ENCODE measurements at places on chromosomes 4 and X.
A peak's percentile ranks its signal among the peaks of the same experiment; 100 is the strongest.

DNA sequence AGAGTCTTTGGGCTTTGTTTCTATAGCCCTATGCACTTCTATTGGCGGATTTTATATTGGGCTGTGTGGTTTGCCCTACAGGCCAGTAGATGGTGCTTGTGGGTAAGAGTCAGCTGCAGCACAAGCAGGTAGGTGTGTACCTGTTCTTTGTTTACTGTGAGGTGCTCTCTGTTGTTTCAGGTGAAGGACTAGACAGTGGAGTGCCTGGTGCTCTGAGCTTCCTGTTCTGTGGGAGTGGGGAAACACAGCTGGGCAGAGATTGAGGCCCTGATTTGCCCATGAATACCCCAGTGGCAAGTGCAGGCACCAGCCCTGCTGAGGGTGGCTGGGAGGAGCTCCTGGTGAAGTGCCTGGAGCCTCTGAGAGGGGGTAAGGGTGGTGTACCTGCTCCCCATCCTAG, 26.3 kb upstream of the UCP1 start:
- DNase-seq, result peak; percentile 58

GRCh38 chrX:72620550-72621145, 48.0 kb upstream of the HDAC8 start:
- no peak for DNase-seq

DNA sequence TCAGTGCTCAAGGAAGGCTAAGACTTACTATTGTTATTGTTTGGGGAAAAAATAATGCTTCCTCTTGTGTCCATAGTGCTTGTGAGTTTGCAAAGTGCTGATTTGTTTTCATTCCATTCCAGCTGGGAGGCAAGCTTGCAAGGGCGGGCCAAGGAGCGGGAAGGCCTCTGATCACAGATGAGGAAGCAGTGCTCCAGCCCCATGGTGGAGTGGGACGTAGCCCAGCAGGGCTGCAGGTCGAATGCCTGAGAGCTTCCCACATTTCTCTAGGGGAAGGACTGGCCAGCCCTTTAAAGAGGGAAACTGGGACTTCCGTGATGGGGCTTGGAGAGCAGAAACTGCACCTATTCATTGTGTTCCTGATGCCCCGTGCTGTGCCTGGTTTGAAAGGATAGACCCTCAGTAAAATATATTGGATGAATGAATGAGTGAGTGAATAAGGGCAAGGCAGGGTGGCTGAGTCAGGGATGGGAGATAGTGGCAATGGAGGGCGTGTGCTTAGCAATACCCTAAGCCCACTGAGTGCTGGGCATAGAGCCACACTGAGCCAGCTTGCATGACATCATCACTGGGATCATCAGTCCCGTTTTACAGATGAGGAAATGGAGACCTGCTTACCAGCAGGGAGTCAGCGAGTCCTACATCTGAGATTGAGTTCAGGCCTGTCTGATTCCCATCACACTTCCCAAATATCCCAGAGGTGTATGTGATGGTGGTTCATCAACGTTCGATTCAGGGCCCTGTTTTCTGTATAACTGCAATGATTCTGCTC, 17.9 kb upstream of the NSG1 start:
- no peak for DNase-seq

DNA sequence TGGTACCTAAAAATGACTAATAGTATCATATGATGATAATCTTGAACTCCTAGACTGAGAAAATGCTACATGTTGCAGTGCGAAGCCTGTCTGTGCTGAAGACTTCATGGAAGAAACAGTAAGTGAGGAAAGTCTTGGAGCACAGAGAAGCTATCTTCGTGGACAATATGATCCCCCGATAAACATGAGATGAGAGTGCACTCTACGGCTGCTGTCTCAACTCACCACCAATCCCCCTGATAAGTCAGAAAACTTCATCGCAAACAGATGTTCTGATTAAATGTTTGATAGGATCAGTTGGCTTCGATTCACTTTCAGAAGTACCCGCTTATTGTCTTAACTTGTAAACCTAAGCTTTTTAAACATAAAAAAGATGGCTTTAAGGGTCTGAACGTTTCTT, 130.2 kb downstream of the ELOVL6 start:
- DNase-seq, result no peak

- DNase-seq, result no peak
Observed at GRCh38 chrX:7283741-7284140, 135.8 kb upstream of the PUDP start.

DNA sequence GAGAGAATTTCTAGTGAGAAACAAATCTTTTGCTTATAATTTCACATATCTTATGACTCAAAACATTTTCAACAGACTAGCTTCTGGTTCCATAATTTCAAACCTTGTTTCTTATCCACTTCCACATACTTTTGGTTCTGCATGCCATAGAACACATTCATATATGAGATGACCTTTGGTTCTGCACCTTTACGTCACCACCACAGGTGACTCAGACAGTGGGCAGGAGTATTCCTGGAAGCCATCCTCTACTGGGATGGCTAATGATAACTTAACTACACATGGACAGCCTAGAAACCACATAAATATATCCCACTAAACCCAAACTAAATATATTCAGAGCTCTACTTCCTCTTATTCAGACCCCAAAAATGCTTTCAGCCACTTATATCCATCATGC, 133.3 kb downstream of the DCK start:
- DNase-seq, result no peak

DNA sequence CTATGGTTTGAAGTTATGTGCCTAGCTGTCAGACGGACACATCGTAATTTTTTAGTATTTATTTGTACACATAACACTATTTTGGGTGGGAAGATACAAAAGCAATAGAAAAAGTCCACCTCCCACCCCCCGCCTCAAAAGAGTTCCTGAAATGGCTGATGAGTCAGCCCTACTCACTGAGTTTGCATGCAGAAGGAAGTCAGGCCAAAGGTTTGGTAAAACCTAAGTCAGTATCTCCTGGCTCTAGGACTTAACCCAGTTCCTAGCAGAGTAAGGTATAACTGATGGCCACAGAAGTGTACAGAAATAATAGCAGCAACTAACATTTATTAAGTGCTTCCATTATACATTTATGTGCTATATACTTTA, 2.9 kb upstream of the KLHL2 start:
- no peak for DNase-seq

DNA sequence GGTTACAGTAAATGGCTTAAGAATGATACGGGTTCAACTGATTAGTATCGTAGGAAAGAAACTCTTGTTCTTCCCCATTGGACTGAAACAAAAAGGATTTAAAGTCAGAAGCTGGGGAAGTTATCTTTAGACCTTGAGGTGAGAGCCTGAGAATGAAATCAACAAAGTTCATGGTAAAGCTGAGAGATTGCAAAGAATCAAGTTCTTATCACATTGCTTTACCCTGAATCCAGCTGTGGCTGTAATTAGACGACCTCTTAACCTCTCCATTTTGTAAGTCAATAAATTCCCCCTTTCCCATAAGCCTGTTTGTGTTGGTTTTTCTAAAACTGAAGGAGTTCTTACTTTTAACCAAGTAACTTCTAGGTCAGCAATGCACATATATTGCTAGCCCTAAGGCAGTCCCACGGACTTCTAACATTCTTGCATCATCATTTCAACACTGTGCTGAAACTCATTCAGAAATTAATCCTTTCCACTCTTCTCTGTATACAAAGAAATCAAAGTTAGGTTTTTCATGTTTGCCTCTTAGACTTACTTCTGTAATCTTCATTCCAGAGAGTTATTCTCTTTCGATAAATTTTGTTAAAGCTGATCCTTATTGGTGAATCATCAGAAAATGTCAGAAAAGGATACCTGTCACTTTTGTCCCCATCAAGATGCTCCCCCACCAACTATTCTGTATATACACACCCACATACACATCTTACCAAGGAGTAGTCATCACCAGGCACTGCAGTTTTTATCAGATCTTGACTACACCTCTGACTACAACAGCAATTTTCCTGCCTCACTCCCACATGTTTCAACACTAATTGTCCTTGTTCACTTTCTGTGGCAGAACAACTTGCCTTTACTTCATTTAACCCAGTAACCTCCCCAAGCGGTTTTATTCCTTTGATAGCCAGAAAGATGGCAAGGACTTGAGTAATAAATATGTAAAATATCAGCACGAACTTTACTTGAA, 77.9 kb upstream of the STK26 start:
- no peak for DNase-seq

DNA sequence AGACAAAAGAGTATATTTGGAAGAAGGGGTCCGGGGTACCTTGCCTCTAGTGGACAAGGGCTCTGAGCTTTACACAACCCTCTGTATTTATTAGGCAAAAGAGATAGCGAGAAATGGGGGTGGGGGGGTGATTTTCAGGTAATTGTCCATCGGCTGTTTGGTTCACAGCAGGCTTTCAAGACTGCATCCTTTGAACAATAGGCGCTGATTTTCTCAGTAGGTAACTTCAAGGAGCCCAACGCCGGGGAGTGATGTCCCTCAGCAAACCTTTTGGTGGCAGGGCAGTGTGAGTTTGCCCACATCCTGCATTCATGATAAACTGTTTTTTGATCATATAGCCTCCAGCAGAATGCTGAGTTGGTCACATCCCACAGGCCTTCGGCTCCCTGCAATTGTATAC, 61.6 kb downstream of the KDM5C start:
- no peak for DNase-seq

GRCh38 chr4:148210661-148211060, 231.6 kb downstream of the NR3C2 start:
- no peak for DNase-seq

DNA sequence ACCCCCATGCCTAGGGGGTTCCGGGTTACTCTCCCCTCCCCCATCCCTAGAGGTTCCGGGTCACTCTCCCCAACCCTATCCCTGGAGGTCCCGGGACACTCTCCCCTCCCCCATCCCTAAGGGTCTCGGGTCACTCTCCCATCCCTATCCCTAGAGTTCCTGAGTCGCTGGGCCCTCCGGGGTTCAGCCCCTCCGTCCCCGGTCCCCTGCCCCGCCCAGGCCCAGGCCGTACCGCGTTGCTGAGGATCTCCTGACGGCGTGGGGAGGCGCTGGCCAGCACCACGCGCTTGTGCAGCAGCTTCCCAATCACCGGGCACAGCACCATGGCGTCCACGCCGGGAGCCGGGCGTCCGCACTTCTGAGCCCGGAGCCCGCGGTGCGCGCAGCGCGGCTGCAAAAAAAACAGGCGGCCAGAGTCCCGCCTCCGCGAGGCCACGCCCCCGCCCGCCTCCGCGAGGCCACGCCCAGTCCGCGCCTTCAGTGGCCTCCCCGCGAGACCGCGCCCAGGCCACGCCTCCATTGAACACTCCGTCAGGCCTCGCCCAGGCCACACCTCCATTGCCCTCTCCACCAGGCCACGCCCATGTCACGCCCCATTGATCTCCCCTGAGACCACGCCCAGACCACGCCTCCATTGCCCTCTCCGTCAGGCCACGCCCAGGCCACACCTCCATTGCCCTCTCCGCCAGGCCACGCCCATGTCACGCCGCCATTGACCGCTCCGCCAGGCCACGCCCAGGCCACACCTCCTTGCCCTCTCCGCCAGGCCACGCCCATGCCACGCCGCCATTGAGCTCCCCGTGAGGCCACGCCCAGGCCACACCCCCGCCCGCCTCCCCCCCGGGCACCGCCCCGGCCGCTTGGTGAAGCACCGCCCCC, at the start of gene ASMTL:
ASMTL (minus strand) TSS at position 394 of the 879 bp plus-strand sequence; CDS start at position 325, 69 bp downstream.
- DNase-seq, result peak; percentile 100

- no peak for DNase-seq
Observed at GRCh38 chrX:43481576-43481975, 174.5 kb upstream of the MAOA start.

DNA sequence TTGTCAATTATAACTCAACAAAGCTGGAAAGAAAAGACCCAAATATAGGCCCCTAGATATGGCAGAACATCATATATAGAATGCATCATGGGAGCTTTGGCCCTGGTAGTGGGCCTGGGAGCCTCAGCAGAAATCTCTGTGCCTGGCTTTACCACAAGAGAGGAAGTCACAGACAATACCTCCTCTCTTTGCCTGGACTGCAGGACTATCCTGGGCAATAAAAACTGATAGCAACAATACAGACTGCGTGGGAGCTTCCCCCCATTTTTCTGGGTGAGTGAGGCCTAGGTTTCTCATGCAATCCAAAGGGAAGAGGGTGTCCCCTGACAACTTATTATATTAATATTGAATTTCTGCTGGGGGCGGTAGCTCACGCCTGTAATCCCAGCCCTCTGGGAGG, 64.0 kb upstream of the NFKB1 start:
- no peak for DNase-seq

GRCh38 chr4:76011700-76012387, 4.5 kb upstream of the CXCL9 start:
- DNase-seq, result no peak

DNA sequence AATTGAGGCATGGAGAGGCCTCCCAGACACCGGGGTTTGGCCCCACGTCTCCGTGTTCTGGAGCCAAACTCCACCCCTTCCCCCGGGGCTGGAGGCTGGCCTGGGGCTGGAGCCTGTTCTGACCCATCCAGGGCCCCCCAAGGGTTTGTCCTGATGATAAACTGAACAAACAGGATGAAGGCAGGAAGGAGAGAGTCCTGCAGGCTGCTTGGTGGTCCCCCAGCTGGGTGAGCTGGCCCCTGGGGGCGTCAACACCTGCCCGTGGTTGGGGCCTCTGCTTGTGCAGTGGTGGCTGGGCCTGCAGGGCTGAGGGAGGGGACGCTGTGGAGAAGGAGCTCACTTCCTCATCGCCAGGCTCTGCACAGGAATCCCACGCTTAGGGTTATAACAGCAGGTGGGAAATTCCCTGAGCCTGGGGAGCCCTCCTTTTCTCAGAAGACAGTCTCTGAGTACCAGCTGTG, 2.3 kb downstream of the SH3TC1 start:
- DNase-seq, result no peak

GRCh38 chr4:105715692-105716278, 7.2 kb downstream of the GSTCD start:
- peak; percentile 37 for DNase-seq

GRCh38 chr4:40721730-40722171, 28.0 kb upstream of the NSUN7 start:
- no peak for DNase-seq

- no peak for DNase-seq
Observed at GRCh38 chr4:99518601-99519295, 7.9 kb downstream of the C4orf17 start.

DNA sequence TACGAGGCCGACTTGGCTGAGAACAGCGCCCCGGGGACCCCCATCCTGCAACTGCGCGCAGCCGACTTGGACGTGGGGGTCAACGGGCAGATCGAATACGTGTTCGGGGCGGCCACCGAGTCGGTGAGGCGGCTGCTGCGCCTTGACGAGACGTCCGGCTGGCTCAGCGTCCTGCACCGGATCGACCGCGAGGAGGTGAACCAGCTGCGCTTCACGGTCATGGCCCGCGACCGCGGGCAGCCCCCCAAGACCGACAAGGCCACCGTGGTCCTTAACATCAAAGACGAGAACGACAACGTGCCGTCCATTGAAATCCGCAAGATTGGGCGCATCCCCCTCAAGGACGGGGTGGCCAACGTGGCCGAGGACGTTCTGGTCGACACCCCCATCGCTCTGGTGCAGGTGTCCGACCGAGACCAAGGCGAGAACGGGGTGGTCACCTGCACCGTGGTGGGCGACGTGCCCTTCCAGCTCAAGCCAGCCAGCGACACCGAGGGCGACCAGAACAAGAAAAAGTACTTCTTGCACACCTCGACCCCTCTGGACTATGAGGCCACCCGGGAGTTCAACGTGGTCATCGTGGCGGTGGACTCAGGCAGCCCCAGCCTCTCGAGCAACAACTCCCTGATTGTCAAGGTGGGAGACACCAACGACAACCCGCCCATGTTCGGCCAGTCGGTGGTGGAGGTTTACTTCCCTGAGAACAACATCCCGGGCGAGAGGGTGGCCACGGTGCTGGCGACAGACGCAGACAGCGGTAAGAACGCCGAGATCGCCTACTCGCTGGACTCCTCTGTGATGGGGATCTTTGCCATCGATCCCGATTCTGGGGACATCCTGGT, 2.4 kb downstream of the PCDH7 start:
- DNase-seq, result no peak
